ENCODE measurements at places on chromosomes 7 and 10. TPM values are rescaled to one million over a fixed set of nuclear protein-coding genes. Genes with fewer than 3 reads are reported as not detected.

DNA sequence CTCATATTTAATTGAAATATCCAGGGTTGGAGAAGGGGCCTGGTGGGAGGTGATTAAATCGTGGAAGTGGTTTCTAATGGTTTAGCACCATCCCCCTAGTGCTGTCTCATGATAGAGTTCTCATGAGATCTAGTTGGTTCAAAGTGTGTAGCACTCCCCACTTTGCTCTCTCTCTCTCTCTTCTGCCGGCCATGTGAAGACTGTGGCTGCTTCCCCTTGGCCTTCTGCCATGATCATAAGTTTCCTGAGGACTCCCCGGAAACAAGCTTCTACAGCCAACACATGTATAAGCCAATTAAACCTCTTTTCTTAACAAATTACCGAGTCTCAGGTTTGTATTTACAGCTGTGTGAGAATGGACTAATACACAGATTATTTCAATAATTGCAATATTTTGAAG, 305.8 kb upstream of the KCND2 start:
- DNase-seq: no peak

DNA sequence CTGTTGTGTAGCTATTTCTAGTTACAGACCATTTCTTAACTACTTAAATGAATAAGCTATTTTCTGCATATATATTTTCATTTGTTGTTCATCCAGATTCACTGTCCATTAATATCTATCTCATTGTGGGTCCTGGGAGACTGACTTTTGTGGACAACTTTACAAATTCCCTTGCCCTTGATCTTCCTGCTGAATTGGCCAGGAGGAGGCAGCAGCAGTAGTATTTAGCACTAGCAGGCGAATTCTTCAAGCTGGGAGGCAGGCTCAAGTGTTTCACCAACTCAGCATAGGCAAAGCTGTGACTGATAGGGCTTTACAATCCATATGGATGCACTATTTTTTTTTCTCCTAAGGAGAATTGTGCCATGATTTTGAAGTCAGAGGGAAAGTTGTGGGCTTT, 461.0 kb upstream of the NRG3 start:
- DNase-seq: peak; percentile 18

UNCX gene
- not detected for total RNA-seq

- DNase-seq: peak; percentile 64
These were observed 41.4 kb upstream of the CD36 start for GRCh38 chr7:80596933-80597517.

TRIM50 gene
- 0.34 TPM for total RNA-seq

DNA sequence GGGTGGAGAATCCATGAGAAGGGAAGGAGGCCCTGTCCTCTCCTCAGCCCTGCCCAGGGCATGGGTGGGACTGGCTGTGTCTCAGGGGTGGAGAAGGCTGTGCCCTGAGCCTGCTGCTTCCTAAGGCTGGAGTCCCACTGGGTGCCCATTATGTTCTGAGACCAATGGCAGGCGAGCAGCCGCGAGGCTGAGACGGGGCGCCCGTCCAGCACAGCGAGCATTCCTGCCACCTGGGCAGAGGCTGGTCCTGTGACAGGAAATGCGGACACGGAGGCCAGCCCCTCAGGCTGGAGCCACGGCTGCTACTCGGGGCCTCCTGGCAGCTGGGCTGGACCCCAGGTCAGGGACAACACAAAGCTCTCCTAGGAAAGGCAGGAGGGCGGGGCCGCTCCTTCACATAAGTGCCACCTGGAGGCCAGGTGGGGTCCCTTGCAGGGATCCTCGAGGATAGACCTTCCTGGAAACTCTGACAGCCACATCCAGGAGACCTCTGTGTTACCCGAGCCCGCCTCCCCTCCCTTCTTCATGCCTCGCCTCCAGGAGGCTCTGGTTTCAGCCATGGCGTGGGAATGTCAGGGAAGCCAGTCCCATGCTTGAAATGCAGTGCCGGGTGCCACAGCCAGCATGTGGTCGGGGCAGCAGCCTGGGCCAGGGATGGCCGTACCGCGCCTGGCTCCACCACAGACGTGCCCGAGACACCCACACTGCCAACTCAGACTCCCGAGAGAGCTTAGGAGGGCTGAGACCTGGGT, 173.9 kb downstream of the USP6NL start:
- DNase-seq: no peak

GRCh38 chr10:29783201-29783947, 148.6 kb upstream of the SVIL start:
- DNase-seq: no peak

GRCh38 chr10:71771821-71772617, 1.3 kb downstream of the VSIR start:
- DNase-seq: no peak

SEMA3C gene
- 87.2 TPM for total RNA-seq

GLRX3 gene
- total RNA-seq: 37.6 TPM

WDR86 gene
- total RNA-seq: 19.7 TPM

GRCh38 chr7:106071356-106071998, 40.6 kb downstream of the SYPL1 start:
- DNase-seq: peak; percentile 37

DIP2C gene
- 15.2 TPM for total RNA-seq

RAB19 gene
- 3.2 TPM for total RNA-seq

Measured in lung (tissue), 17 donors.